NCI-H2029 (cell line): ENCODE measurements at places on chromosomes 11 and 22.

DNA sequence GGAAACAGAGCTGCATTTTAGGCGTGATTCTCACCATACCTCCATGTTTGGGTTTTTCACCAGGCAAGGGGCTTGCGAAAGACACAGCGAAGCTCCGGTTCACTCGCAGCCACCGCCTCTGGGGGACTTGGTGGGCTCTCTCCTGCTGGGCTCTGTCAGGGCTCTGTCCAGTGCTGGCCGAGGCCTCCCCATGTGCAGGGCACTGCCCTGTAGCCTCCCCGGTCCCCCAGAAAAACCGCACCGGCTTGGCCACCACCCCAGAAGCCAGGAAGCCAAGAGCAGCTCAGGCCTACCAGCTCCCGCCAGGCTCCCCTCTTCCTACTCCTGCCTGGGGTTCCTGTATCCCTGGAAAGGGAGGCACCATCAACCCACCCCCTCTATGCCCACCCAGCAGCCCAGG is 151.5 kb downstream of the CTTN start:
- no peak for DNase-seq

- no peak for DNase-seq
Observed at GRCh38 chr22:23187871-23188700, 7.8 kb downstream of the BCR start.

DNA sequence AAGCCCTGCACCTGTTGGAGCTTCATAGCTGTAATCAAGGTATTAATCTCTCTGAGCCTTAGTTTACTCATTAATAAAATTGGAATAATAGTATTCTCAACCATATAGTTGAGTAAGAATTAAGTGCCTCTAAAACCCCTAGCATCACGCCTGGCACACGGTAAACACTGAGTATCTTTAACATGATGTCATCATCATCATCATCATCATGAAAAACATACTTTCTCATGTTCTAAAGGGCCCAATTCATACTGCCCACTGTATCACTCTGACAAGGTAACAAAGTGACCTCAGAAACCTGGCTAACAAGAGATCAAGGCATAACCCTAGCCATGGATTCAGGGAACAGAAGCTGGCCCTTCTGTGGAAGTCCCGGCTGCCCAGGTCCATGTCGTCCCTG is 58.4 kb downstream of the KIRREL3 start:
- no peak for DNase-seq

- DNase-seq, result no peak
Observed at GRCh38 chr11:4576880-4577279, 4.7 kb upstream of the OR52I2 start.

- no peak for DNase-seq
Observed at GRCh38 chr22:36145881-36146280, 14.7 kb downstream of the APOL3 start.

DNA sequence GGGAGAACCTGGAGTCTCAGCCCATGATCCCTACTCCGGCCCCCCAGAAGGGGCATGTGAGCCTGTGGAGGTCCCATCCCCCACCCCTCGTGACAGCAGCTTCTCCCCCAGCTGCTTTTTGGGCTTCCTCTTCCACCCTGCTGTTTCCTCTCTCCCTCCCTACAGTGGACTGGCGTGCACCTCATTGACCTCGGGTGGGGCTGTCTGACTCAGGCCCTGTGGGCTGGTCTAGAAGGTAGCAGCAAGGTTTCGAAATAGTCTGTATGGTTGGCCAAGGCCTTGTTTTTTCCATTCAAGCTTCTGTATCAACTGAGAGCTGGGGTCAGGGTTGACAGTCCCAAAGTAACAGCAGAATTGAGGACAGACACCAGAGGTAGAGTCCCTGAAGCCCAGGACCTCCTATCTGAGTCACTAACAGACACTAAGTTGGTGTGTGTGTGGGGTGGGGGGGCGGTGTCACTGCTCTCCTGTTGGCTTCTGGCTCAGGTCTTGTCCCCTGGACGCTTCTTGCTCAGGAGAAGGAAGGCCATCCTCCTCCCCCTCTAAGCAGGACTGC is 7.7 kb downstream of the SLC37A2 start:
- DNase-seq, result no peak

GRCh38 chr11:121522043-121522941 is 69.5 kb upstream of the SORL1-AS1 start:
- no peak for DNase-seq

DNA sequence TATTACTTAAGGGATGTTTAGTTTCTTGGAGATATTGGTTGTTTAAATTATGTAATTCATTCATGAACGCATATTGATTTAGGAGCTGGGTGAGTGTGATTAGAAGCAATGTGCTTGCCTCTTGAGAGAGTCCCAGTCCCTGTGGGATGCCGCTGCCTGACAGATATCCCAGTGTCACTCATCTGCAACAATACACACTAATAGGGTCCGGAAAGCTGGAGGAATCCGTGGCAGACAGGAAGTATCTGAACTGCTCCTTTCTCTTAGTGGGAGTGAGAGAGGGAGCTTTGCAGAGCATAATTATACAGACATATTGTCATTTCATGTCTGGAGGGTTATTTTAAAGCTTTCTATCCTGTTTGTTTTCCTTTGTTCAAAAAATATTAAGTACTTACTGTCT is 17.4 kb downstream of the AMOTL1 start:
- no peak for DNase-seq

DNA sequence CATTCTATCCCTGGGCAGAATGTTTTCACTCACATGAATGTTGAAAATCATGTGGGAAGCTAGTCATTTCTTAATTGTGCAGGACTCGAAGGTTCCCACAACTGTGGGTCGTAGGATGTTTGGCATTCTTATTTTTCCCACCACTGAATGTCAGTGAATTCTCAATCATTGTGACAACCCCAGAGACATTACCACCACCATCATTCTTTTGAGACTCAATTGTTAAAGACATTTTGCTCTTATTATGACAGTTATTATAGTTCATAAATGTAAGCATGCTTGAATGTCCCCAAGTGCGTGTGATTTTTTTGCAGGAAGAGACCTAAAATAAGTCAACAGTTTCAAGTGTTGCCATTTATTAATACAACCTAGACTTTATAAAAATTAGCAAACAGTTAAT is 19.0 kb downstream of the PACS1 start:
- no peak for DNase-seq

GRCh38 chr11:64180891-64181290 is 5.1 kb upstream of the STIP1 start:
- DNase-seq, result no peak

DNA sequence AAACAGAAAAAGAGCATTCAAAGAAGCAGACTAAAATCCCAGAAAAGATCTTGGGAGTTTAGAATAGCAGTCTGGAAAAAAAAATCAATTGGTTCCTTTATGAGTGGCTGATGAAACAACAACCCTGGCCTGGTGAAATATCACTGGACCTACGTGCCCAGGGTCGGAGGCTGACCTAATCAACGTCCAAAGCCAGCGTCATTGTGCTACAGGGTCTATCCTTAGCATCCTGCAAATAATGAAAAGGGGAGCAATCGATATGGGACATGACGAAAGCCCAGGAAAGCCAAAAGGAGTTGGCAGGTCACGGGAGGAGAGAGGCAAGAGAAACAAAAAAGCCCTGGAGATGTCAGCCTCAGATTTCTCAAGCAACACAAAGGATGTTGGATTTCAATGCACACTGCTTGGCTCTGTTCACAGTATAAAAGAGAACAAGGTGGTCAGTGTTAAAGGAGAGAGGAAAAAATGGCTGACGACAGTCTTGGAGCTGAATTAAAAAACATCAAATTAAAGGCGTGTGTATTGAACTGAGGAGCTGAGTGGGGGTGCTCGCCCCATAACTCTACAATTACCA is 148.8 kb downstream of the BLID start:
- no peak for DNase-seq

GRCh38 chr11:17405232-17406005 is 17.0 kb upstream of the KCNJ11 start:
- peak; percentile 69 for DNase-seq

DNA sequence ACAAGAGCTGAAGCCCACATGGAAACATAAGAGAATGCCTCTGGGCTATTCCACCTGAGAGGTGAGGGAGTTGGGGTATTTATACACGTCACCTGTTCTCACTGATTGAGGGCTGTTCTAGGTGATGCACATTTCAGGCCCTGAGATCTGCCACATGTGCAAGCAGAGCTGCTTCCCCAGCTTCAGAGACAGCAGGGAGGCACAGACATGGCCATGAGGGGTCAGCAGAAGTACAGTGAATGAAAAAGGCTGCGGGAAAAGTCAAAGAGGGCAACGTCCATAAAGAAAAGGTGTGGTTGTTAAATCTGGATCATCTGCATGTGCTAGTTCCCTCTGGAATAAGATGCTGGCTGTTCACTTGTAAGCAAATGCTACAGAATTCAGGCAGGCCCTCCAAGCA is 75.4 kb downstream of the GAB4 start:
- peak; percentile 6 for DNase-seq

DNA sequence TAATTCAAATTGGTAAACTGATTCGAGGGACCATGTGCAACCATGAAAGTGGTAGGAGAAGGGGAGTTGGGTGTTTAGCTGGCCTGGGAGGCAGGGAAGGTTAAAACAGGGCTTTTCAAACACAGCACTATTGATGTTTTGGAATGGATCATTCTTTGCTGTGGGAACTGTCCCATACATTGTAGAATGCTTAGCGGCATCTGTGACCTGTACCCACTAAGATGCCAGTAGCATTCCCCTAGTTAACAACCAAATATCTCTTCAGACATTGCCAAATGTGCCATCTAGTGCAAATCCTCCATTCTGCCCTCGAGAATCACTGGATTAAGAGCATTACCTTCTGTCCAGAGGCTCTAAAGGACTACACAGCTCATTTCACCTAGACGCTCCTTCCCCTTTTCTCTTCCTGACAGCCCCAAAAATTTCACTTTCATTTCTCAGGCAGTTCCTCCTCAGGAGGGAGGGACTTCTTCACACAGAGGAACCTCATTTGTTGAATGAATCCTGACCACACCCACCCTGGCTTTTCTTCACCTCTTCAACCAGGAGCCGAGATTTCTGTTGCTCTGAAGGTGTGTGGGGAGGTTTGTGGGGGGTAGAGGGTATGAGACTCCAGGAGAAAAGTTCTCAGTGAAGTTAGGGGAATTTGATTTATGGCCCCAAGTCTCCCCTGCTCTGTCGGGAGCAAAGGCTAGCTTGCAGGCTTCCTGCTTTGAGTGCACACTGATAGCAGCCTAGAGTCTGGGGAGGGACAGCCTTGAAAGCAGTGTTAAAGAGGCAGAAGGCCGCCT is at the start of gene TRIM34:
Gene TRIM34, plus strand, starts transcription at position 513 of the 791 bp plus-strand sequence. CDS start 7,331 bp downstream, outside the sequence.
- no peak for DNase-seq

DNA sequence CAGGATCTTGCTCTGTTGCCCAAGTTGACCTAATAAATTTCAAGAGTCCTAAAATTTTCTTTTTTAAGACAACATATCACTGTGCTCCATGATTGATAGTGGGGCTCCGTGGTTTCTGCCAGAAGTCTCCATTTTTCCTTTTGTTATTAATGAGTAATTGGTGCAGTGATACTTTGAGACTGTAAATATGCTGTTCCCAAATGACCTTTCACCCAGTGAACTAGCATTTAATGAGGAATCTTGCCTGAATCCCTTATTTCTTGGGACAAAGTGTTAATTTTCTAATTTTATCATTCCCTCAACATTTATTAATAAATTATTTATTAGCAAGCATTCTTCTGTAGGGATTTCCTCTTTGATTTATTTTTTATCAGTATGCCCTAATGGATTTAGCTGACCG is 2.3 kb upstream of the DHCR7 start:
- DNase-seq, result no peak

DNA sequence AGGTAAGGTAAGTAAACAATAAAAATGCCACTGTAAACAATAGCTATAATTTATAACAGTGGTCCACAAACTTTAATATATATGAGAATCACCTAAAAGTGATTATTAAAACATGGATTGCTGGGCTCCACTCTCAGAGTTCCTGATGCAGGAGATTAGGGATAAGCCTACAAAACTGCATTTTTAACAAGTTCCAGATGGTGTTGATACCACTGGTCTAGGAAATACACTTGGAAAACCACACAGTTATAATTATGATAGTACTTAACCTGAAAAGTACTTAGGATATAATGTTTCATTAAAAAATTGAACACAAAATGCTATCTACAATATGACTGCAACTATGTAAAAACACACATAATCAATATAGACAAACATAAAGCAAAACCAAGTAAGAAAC is 20.4 kb downstream of the FCHSD2 start:
- no peak for DNase-seq

DNA sequence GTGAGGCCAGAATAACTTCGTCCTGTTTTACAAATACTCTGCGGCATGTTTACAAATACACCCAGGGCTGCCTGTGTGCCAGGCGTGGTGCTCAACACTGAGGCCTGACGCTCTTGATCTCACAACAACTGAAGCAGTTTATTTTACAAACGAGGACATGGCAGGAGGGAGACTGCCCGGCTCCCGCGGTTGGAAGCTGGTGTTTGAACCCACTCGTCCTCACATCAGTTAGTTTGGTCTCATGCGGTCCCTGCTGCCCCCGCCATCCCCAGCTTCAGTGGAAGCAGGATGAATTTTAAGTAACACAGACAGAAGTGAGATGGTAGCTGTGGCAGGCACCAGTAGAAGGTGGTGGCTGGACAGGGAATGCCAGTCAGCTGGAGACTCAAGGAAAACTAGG is 16.4 kb downstream of the KIAA0930 start:
- no peak for DNase-seq

- peak; percentile 12 for DNase-seq
Observed at GRCh38 chr11:27514558-27514957, 8.0 kb upstream of the LIN7C start.

DNA sequence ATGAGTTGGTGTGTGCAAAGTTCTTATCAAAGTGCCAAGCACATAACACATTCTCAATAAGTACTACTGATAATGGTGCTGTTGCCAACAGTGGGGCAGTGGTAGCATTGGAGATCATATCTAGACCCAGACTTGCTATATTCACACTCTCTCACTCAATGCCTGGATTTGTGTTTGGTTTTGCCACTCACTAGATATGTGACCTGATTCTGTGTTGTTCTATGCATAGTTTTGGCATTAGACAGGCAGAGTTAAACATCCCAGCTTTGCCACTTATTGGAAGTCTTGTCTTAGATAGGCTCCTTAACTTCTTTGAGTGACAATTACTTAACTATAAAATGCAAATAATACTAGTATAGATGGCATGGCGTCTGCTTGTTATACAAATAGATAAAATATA is 642.6 kb upstream of the CCDC179 start:
- no peak for DNase-seq

DNA sequence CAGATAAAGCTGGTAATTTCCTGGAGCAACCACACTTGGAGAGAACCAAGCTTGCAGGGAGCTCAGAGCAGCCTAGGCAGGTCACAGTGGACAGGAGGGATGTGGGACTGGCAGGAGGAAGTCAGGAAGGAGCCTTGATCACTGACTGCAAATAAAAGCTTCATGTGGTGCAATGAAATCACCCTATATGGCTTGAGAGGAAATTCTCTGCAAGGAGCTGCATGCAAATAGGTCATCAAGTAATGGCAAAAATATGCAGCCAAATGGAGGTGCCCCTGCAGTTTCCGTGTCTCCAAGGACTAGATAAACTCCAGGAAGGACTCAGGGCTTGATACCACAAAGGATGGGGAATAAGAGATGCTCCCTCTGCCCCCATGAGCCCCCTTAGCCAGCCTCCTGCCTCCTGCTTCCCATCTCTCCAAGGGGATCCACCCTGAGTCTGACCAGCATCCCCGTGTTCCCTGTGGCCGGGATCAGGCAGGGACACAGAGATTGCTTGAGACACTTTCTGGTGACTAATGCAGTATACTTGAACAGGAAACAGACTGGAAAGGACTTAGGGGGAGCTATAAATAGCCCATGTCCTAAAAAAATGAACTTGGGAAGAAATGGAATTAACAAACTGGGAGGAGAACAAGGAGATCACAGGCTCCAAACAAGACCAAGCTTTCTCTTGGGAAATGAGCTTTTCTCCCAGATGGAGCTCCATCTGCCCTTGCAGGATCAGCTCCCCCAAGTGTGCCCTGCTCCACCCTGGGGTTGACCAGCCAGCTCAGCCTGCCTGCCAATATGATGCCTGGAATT is 23.9 kb upstream of the MICAL2 start:
- DNase-seq, result no peak
